Mucosa of descending colon (tissue), 3 donors: ENCODE measurements at places on chromosomes 5 and 9. TPM values are rescaled to one million over a fixed set of nuclear protein-coding genes. Genes with fewer than 3 reads are reported as not detected.

The KIF24 gene
- 1.3 TPM for total RNA-seq

The RAB3C gene
- total RNA-seq = 4.8 TPM

- no peak for DNase-seq
Observed at GRCh38 chr9:4620057-4620765, 41.9 kb upstream of the PLPP6 start.

GRCh38 chr5:126852091-126852571, 75.2 kb downstream of the LMNB1 start:
- DNase-seq = no peak

DNA sequence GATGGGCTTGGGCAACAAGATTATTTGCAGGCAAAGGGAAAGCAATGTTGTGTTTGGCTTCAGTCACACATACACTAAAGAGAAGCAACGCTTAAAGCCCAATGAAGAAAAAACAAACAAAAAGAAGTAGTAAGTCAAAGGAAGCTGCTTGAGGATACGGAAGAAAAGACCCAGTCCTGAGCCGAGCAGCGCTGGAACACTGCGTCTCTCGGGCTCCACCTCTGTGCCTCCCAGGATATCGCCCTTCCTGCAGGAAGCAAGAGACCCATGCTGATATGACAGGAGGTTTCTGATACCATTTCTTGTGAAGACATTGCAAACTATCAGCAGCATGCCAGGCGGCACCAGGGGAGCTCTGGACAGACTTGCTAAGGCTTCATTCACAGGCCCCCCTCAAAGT, 9.9 kb downstream of the GNAQ start:
- peak; percentile 65 for DNase-seq

The PBX3 gene
- total RNA-seq = 11.7 TPM

The PCDHB14 gene
- total RNA-seq = 2.0 TPM

DNA sequence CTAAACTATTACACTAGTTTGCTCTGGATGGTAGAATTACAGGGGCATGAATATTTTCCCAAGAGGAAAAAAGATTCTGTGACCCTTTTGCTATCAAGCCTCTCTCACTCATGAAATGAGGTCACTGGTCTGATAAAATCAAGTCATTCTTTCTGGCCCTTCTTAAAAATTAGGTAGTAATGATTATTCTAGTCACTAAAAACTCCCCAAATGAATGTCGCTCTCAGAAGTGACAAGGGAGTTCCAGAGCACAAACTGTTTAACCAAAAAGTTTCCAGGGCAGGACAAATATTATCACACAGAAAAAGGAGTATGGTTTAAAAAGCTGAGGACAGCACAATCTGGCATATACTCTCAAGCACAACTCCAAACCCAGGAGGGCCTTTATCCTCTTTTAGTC, 12.5 kb downstream of the ERMP1 start:
- no peak for DNase-seq

GRCh38 chr5:66757219-66757833, 161.1 kb downstream of the MAST4 start:
- no peak for DNase-seq

The ENTPD2 gene
- 7.7 TPM for total RNA-seq

The MLANA gene
- total RNA-seq = not detected

GRCh38 chr5:97529354-97529985, 346.4 kb upstream of the RIOK2 start:
- DNase-seq = no peak

The MAPKAP1 gene
- total RNA-seq = 73.2 TPM

DNA sequence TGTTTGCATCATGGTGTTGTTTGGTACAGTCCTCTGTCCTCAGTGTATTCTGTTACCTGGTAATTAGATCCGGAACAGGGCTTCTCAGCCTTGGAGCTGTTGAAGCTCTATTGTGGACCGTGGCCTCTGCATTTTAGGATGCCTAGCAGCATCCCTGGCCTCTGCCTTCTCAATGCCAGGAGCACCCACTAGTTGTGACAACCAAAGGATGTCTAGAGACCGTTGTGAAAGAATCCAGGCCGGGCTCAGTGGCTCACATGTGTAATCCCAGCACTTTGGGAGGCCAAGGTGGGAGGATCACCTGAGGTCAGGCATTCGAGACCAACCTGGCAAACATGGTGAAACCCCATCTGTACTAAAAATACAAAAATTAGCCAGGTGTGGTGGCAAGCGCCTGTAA, 159.6 kb downstream of the CACNA1B start:
- DNase-seq = no peak

GRCh38 chr5:149445739-149446369, 66.8 kb upstream of the IL17B start:
- DNase-seq = no peak

The C5orf46 gene
- total RNA-seq = not detected

DNA sequence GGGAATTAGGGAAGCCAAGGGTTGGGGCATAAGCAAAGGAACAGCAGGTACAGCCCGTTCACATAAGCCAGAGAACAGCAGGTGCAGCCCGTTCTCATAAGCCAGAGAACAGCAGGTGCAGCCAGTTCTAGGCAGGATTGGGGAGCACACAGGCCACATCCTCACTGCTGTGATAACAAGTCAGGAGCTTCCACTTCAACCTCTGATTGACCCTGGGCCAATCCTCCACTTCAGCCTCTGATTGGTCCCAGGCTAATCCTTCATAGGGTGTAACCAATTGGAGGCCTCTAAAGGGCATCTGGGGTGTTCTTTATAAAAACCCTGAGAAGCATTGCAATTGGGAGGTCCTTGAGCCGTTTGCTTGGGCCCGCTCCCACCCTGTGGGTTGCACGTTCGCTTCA, 27.5 kb downstream of the CEL start:
- DNase-seq = no peak

DNA sequence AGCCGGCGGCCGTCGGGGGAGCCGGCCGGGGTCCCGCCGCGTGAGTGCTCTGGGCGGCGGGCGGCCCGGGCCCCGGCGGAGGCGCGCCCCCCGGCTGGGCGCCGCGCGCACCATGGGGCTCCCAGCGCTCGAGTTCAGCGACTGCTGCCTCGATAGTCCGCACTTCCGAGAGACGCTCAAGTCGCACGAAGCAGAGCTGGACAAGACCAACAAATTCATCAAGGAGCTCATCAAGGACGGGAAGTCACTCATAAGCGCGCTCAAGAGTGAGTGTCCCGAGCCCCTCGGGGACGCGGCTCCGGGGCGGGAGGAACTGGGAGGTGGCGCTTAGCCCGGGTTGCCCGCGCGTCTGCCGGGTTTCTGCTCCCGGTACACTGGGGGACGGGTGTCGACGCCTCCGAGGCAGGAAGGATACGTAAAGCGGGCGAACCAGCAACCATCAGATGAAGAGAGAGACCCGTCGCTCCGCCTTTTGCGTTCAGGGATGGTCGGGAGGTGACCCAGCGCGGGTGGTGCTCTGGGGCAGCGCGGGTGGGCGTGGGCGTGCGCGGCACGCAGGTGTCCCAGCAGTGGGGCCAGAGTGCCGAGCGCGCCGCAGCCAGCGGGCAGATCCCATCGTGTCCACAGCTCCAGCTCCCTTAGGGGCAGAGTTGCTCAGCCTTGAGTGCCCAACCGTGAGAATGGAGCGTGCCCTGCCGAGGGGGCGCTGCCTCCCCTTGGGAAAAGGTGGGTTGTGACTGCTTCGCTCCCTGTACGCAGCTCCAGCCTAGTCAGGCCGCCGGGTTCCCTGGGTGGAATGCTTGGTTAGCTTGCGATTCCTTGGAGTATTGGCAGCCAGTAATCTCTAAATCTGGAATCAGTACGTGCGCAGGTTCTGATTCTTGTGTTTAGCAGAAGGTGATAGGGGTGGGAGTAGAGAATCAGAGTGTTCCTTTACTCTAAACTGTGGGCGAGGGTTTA, 753 bp downstream of the ARHGAP26 start:
- peak; percentile 76 for DNase-seq

DNA sequence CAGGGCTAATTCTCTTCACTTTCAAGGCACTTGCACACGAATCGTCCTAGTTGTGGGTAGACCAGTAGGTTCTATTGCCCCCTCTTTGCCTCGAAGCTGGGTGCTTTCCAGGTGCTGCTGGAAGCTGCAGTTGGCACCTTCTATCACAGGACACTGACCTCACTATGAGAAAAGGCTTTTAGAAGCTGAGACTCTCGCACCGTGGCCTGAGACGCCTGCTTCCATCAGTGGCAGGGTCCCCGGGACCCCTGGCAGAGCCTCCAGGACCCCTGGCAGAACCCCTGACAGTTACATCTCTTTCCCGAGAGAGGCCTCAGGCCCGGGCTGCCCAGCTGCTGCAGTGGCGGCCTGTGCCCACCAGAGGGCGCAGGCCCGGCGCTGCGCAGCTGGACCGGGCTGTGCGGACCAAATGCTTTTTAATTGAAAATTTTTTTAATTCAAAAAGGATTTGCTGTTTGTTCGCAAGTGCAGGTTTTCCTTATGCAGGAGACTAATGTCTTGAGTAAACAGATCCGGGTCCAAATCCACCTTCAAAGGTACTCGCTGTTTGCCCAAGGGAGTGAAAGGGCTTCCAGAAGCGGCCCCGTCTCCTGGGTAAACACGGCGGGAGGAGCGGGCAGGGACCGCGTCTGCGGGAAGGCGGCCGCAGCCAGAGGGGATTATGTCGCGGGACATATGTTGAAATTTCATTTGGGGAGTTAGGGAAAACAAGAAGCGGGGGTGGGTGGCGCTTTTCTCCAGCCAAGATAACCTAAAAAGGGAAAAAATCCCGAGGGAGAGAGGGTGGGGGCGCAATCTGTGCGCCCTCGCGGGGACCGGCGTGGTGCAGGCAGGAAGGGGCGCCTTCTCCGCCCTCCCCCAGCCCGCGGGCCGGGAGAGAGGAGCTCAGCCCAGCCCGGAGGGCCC, 114.5 kb upstream of the LMX1B start:
- no peak for DNase-seq

DNA sequence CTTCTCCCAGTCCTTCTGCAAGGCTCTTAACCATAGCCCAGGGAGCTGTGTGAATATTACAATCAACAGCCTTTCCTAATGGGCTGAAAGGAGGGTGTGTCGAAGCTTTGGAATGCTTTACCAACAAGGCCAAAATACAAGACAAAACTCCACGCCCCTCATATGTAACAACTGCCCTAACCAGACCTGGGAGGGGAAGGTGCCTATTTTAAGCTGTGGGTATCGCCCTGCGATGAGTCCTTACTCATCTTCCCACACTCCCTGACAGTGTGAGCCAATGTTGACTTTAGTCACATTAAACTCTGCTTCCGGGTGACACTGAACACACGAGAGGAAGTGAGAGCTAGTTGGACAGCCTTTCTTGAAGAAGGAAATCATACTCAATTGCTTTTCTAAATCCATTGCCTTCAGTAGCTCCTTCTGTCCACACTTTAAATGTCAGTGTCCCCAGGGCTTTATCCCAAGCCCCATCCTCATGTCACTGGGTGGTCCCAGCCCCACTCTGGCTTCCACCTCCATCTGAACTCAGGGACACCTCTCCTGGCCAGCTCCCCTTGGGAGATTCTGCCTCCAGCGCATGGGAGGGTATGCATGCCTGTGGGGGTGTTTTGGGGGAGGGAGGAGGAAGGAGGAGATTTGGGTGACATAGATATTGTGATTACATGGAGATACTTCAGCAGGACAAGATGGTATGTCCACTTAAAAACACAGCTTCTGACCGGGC, 6.5 kb upstream of the TBC1D9B start:
- no peak for DNase-seq

GRCh38 chr9:14585730-14586473, 107.3 kb downstream of the ZDHHC21 start:
- no peak for DNase-seq

- DNase-seq = no peak
Observed at GRCh38 chr5:53109056-53109442, 508 bp downstream of the MOCS2 start.

DNA sequence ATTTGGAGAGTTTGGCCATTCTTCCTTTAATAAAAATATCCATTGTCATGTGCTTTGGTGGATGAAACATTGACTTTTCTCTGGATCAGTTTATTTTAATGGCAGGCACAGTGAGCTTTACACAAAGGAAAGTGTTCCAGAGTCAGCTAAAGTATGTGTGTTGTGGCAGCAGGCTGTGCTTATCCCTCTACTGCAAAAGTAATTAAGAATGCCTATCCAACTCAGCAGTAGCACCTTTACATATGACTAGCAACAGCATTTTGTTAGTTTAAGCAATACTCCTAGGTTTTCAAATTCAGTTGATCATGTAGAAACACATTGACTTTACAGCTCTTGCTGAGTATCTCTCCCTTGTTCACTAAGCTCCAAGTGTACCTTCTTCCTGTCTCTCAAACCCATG, 730.5 kb upstream of the RGMB start:
- no peak for DNase-seq

- no peak for DNase-seq
Observed at GRCh38 chr9:137960496-137960895, 82.9 kb downstream of the CACNA1B start.

The EPB41L4B gene
- total RNA-seq = 56.3 TPM

- DNase-seq = no peak
Observed at GRCh38 chr5:77683171-77683732, 44.7 kb upstream of the OTP start.

- DNase-seq = no peak
Observed at GRCh38 chr5:174453690-174454089, 270.7 kb upstream of the MSX2 start.
